Smooth muscle cell of the brain vasculature (primary cell): ENCODE measurements at places on chromosomes 3 and 15.

- no peak for DNase-seq
Measured at GRCh38 chr3:41853540-41854196, 108.2 kb downstream of the ULK4 start.

- DNase-seq = no peak
Measured at GRCh38 chr3:48276911-48277641, 36.2 kb downstream of the ZNF589 start.

- DNase-seq = no peak
Measured at GRCh38 chr3:108180194-108180593, 42.0 kb downstream of the IFT57 start.

- no peak for DNase-seq
Measured at GRCh38 chr3:124999317-124999716, 56.5 kb downstream of the HEG1 start.

DNA sequence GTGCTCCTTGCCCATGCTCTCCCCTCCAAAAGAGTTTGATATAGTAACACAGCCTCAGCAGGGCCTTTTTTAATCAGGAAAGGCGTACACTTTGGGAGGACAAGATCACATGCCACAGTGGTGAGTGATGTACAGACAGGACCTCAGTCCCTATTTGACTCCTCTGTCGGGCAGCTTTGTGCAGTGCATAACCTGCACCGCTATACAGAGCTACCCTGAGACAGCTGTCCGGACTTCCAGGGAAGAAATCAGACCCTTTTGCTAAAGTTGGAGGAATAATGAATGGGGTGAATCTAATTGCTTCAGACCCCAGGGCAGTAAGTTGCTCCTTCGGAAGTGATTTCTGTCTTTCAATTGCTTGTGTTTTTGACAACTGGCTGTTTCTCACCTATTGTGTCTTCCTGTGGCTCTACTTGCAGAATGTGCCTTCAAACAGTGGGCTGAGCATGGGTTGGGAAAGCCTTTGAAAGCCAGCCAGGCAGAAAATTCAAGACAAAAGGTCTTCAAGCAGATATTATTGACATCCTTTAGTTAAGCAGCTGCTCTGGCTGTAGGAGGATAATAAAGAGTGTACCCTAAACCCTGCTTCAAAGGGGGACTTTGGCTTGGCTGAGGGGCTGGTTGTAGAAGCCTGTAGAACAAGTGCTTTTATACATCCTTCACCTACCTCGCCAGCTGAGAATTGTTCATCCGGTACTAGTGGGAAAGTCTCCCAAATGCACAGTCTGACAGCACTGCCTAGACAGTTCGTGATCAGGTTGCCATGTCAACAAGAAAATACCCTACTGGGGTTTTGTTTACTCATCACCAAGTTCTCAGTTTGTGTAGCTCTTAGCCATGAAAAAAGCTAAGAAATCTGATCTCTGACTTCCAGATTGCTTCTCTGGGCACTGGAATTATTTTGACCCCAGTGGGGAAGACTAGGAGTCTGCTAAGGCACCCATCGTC lies 35.1 kb downstream of the SNTN start:
- no peak for DNase-seq

GRCh38 chr15:89462198-89462912 lies 34.0 kb downstream of the RHCG start:
- no peak for DNase-seq

DNA sequence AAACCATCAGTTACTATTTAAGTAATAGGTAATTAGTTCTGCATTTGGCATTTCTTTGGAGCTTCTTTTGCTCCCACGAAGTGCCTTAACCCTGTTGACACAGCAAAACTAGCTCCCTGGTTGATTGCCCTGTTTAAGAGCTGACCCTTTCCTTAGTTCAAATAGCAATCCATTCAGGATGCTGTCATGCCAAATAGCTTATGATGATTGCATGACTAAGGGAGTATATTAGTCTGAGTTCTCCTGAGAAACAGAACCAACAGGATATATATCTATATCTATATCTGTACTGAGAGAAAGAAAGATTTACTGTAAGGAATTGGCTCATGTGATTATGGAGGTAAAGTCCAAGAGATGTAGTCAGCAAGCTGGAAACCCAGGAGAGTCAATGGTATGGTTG lies 50.3 kb upstream of the SPRED1 start:
- no peak for DNase-seq

- DNase-seq = no peak
Measured at GRCh38 chr3:117411971-117412370, 702.4 kb downstream of the TUSC7 start.

GRCh38 chr15:101440846-101441590 lies 48.5 kb downstream of the PCSK6 start:
- DNase-seq = no peak

DNA sequence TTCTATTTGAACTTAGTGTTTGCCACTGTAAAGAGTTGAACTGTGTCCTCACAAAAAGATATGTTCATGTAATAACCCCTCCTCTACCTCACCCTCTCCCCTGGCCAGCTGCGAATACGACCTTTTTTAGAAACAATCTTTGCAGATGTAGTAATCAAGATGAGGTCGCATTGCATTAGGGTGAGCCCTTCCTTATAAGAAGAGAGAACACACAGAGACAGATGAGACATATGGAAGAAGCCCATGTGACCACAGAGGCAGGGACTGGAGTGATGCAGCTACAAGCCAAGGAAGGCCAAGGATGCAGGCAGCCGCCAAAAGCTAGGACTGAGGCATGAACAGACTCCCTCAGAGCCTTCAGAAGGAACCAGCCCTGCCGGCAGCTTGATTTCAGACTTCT lies 27.6 kb downstream of the GPR176 start:
- no peak for DNase-seq

DNA sequence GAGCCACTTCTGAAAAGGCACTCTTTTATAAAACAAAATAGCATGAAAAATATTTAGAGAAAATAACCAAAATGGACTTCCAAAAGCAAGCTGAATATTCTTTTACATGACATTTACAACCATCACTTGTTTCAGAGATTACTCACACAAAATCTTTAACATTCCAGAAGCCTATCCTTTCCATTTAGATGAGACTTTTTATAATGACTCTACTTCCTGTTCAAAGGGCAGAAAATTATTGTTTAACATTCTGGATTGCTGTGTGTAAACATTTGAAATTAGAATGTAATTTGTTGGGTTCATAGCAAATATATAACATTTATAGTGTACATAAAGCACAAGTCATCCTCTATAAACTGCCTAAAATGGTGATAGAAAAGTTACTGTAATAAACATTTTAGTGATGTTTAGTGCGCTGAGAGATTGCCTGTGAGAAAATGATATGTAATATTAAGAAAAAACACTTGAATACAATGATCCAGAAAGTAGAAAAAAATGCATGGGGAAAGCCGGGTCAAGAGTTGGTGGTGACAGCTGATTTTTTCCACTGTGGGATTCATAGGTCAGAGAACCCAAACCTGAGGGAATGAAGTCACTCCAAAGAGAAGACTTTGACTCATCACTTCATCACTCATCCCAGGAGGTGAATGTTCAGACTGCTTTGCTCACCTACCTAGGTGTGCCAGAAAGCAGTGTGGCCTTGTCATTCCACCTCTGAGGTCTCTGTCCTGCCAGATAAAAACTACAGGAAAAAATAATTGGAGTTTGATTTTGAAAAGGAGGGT lies 305.8 kb downstream of the ARPP21 start:
- no peak for DNase-seq

- no peak for DNase-seq
Measured at GRCh38 chr15:48006031-48006511, 114.7 kb upstream of the SLC24A5 start.

DNA sequence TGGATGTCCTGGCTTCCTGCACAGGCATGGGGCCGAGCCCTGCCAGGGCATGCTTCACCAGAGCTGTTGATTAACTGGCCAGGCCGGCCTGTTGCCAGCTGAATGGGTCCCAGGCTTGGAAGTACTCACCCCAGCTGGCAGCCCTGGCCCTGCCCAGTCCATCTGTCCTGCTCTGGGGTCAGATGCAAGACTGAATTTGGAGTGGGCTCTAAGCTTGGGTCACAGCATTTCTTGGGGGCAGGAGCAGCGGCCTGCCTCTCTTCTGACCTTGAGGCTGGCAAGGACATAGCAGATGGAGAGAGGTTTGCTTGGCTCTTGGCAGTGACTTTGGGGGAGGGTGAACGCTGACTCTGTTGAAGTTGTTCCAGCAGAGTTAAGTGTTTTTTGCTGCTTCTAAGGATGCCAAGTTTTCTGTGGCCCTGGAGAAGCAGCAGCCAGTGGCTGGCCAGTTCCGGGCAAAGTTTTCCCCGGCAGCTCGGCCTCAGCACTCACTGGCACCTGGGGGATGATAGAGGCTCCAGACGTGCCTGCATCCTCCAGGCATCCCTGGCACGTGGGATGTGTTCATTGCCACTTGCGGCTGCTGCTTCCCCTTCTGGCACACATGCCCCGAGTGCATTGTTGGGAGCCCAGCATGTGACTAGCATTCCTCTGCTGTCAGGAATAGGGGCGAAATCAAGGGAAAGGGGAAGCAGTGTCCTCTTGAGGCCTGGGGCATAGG lies 22.9 kb downstream of the PDIA5 start:
- no peak for DNase-seq

- no peak for DNase-seq
Measured at GRCh38 chr15:73578026-73578425, 55.2 kb downstream of the NPTN start.

DNA sequence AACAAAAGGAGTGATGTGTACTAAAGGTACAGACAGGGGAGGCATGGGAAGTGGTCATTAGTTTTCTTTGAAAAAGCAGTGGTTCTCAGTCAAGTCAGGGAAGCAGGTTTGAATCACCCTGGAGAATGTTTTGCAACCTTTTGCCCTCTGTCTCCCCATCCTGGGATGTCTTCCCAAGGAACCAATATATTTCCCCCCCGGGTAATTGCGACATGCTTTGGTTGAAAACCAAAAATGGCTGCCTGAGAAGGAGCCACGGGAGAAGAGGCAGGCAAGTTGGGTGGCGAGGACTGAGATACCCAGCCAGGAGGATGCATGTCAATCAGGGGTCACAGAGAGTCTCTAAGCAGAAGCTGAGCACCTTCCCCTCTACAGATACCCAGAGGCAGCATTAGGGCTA lies 20.2 kb upstream of the PPP1R2 start:
- no peak for DNase-seq

DNA sequence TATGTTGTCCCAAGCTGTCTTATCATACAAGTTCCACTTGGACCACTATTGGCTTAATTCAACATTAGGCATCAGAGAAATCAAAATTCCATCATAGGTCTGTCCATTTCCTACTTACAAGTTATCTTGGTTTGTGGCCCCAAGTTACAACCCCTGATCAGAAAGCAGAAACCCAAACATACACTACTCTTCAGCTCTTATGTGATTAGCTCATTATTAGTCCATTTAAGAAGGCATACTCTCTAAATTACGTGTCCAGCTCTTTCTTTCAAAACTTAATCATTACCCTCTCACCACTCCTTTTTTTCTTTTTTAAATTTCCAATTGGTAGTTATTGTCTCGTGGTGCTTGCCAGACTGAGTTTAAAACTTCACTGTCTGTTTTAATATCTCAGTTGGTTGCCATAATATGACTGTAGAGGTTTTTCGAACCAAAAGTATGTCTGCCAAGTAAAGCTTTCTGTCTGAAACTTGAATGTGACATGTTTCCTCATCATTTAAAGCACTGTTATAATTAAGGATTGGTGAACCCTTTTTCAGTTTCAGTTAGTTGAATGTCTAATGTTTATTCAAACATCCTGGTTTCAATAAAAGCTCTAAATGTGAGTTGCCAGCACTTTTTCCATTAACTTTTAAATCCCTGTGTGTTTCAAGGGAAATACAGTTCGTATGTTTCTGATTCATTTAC lies 150.3 kb downstream of the SAMMSON start:
- no peak for DNase-seq

- no peak for DNase-seq
Measured at GRCh38 chr3:33438284-33438668, 1.9 kb downstream of the UBP1 start.

DNA sequence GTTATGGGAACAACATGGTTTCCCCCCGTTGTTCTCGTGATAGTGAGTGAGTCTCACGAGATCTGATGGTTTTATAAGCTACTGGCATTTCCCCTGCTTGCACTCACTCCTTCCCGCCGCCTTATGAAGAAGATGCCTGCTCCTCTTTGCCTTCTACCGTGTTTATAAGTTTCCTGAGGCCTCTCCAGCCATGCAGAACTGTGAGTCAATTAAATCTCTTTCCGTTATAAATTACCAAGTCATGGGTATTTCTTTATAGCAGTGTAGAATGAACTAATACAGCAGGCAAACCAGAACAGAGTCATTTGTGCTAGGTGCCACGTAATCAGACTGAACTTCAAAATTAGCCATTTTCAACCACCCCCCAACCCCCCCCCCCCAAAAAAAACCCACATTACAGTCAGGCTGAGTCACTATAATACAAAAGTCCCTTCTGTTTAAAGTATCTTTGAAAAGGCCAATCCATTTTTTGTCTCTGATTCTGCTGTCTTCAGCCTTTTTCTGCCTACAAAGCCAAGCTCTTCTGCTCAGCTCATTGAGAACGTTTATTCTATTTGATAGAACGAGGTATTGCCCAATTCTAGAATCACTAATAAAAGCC lies 4.1 kb downstream of the OR4F6 start:
- no peak for DNase-seq

GRCh38 chr15:97728791-97729190 lies 231.7 kb upstream of the ARRDC4 start:
- no peak for DNase-seq

- DNase-seq = no peak
Measured at GRCh38 chr3:195802261-195802701, 9.4 kb downstream of the MUC4 start.

- DNase-seq = no peak
Measured at GRCh38 chr3:42946050-42946449, 33.1 kb upstream of the GASK1A start.

DNA sequence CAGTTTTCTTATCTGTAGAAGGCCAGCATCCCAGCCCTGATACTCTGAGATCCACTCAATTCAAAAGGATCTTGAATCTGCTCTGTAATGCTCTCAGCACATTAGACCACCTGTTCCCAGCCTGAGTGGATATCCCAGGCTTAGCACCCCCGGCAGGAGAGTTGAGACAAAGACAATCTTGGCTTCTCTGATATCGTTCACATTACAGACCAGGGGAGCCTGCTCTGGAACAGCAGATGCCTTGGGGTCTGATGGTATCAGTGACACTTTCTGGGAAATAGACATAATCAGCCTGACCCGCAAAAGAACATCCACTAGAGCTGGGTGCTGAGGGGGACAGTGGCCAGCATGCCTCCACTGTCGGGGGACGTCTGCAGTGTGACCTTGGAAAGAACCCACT lies 70.6 kb downstream of the BDH1 start:
- DNase-seq = no peak

- DNase-seq = peak; percentile 20
Measured at GRCh38 chr15:94164202-94164807, 67.1 kb upstream of the MCTP2 start.

- no peak for DNase-seq
Measured at GRCh38 chr3:18389108-18389733, 35.9 kb downstream of the SATB1 start.

GRCh38 chr3:169256796-169257522 lies 406.6 kb downstream of the MECOM start:
- DNase-seq = peak; percentile 18

GRCh38 chr15:55379095-55379494 lies 29.1 kb downstream of the CCPG1 start:
- DNase-seq = no peak
